SW480 (cell line): ENCODE measurements at places on chromosomes 7 and 10.

- no peak for DNase-seq
Measured at GRCh38 chr7:16524332-16524731, 2.3 kb upstream of the LRRC72 start.

- no peak for DNase-seq
Measured at GRCh38 chr10:26579256-26580063, 118.0 kb upstream of the PDSS1 start.

DNA sequence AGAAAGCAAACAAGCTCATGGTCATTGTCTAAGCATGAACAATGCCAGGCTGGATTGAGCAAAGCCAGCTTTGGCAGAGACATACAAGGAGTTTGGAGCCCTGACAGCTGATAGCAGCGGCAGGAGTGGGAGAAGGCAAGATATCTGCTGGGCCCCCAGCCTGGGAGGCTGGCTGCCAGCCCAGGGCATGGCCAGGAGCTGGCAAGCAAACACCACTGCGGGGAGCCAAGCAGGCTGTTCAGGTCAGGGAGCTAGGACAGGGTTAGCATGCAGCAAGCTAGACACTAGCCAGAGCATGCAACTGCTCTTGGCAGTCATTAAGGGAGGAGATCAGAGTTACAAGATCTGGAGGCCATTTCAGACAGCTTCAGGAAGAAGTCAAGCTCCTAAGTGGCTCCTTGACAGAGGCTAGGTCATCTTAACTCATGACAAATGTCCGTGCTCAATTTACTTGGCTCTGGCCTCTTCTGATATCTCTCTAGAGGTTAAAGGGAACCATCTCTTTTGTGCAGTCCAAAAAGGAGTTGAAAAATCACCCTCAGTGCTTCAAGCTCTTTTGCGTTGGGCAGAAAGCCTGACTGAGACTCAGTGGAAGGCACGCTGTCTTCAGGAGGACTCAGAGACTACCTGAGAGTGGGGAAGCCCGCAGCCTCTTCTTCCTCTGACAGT, 436.8 kb upstream of the C7orf33 start:
- no peak for DNase-seq

GRCh38 chr10:31927565-31927883, 1.1 kb downstream of the ARHGAP12 start:
- no peak for DNase-seq
